ENCODE measurements at places on chromosomes 2 and 18. TPM values are rescaled to one million over a fixed set of nuclear protein-coding genes. Genes with fewer than 3 reads are reported as not detected.

DNA sequence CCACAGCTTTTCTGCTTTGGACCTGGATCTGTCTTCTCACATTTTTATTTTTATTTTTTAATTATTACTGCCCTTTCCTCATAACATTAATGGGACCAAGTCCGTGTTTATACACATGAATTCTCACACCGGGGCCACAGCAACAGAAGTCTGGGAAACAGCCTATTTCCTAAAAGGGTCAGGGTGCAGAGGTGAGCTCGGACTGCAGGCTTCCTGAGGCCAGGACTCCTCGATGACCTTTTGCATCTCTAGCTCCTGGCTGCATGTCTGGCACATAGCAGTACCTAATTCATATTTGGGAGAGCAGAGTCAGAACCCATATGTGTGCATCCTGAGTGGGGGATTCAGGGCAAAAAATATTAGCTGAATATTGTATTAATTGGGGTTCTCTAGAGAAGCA, 9.6 kb upstream of the RAB31 start:
- DNase-seq = no peak

GRCh38 chr2:74762789-74763188, 71.1 kb upstream of the HK2 start:
- DNase-seq = no peak

- DNase-seq = no peak
These were observed 441.4 kb downstream of the SLC4A3 start for GRCh38 chr2:220068846-220069245.

- DNase-seq = peak; percentile 92
These were observed 11.2 kb downstream of the SCG2 start for GRCh38 chr2:223590964-223591363.

DNA sequence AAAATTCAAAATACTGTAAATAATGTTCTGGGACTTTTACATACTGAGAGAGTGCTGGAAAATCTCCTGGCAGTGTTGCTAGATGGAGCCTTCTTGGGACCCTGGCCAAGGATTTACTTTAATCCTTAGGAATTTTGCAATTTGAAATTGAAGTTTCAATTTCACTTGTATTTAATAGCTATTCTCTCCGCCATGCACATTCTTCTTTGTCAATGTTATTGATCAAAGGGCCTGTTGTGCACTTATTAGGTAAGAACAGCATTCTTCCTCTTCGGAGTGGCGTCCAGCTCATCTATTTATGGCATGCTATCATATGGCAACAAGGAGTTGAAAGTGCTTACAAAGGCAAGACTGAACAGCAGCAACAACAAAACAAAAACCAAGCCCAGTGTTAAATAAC, 40.1 kb upstream of the SOS1 start:
- peak; percentile 28 for DNase-seq

GRCh38 chr2:8142461-8142860, 539.4 kb upstream of the ID2 start:
- DNase-seq = no peak

GRCh38 chr2:215693193-215693998, 257.5 kb upstream of the FN1 start:
- DNase-seq = peak; percentile 89

GRCh38 chr18:7629416-7629815, 62.3 kb downstream of the PTPRM start:
- no peak for DNase-seq

GRCh38 chr2:44273596-44273995, 1.7 kb upstream of the SLC3A1 start:
- DNase-seq = peak; percentile 34

Gene BBS5
- polyA plus RNA-seq = 4.4 TPM

Gene CHRND
- not detected for polyA plus RNA-seq

All from IMR-90 (cell line).